ENCODE measurements at places on chromosomes 3 and 15.

DNA sequence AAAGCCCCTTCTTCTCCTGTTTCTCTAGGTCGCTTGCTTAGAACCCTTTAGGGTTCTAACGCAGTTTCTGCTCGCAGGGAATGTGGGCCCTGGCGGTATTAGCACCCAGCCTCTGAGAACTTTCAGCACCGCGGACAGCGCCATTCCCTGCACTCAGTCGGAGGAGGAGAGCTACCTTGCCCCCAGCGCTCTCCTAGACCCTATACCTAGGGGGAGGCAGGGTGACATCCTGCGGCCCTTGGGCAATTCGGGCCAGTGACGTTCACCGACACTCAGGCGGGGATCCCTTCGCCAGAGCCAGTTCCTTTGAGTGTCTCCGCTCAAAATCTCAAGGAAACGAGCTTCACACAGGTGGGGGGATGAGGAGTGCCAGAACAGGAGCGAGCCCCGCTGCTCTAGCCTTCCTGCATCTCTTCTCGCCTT lies 1.3 kb downstream of the SLC7A14 start:
- peak; percentile 46 for DNase-seq

DNA sequence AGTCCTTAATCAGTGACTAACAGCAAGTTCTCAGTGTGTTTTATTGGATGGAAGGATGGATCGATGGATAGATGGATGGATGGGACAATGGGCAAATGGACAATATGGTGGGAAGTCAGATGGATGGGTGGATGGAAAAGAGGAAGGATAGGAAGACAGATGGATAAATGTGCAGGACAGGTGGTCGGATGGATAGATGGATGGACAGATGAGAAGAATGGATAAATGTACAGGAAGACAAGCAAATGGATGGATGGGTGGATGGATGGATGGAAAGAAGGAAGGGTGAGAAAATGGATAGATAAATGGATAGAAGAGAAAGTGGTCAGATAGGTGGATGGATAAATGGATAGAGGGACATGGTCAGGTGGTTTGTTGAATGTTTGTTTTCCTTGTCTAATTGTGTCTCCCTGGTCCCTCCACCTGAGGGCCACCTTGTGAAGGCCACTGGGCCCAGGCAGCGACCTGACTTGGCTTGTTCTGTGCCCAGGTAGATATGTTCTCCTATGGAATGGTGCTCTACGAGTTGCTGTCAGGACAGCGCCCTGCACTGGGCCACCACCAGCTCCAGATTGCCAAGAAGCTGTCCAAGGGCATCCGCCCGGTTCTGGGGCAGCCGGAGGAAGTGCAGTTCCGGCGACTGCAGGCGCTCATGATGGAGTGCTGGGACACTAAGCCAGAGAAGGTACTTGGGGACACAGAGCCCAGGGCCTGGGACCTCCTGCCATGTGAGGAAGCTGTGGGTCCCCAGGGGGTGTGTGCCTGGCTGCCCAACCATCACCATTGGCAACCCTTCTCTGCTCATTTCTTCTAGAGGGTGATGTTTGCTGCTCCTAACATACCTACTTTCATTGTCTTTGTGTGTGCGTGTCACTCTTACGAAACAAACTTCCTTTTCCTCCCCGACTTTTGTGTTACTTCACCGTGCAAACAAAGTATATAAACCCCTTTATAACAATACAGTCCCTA lies 137.5 kb downstream of the LRRK1 start:
- DNase-seq, result no peak

DNA sequence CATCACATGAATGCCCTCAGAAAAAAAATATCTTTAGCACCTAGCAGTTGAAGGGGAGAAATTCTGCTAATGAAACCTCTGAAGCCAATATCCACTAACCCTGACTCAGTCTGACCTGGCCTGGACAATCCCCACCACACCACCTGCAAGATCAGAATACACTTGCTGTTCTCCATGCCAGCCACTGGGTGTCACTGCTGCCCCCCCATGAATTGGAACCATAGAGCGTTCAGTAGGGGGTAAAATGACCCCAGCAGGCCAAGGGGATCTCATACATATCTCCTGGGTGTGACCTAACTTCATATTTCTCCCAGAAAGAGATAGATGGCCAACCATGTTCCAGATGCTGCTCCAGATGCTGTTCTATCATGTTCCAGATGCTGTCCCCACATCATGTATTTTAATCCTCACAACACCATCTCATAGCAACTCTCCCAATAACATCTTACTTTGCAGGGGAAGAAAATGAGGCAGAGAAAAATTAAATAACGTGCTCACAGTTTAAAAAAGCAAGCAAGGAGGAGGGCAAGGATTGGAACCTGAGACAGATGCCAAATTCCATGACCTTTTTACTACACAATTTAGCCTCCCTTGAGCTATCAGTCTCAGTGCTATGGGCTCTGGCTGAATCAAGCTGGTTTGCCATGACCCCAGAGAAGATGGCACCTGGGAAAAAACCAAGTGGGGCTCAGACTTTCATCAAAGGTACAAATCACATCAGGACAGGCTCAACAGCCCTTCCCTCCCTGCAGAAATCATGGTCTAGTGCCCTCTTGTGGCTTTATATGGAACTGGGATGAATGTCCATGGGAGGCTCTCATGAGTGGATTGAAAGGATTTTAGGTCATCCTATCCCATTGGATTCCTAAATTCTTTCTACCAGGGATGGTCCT lies 12.4 kb downstream of the NTRK3 start:
- DNase-seq, result peak; percentile 25

GRCh38 chr3:42394579-42395288 lies 15.7 kb downstream of the LYZL4 start:
- DNase-seq, result no peak

- DNase-seq, result no peak
Observed at GRCh38 chr3:57892423-57892822, 115.8 kb upstream of the FLNB start.

Data from NCI-H460 (cell line).